NCI-H1930 (cell line): ENCODE measurements at places on chromosomes 3 and 15.

GRCh38 chr3:66110840-66111239 lies 72.1 kb upstream of the MAGI1 start:
- no peak for DNase-seq

DNA sequence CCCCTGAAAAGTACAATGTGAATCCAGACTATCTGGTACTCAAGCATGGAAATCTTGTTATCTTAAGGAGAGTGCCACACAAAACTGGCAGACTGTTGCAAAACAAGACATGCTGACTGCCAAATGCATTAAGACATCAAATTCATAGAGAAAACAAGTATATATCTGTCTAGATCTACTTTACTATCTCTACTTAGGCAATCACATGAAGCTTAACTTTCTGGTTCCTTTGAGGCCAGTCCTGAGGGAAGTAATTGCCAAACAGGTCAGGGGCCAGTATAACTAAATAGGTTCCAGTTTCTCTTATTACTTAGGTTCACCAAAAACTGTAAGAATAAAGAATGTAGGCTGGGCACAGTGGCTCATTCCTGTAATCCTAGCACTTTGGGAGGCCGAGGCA lies 15.9 kb upstream of the SLC4A7 start:
- DNase-seq = no peak

GRCh38 chr15:90031231-90031791 lies 30.2 kb downstream of the ZNF710 start:
- DNase-seq = no peak

GRCh38 chr15:52014616-52015015 lies 4.4 kb upstream of the MAPK6 start:
- DNase-seq = no peak

GRCh38 chr3:154588831-154589230 lies 158.8 kb upstream of the GPR149 start:
- no peak for DNase-seq

GRCh38 chr3:114496021-114496434 lies 202.2 kb downstream of the TIGIT start:
- no peak for DNase-seq

GRCh38 chr15:90864507-90864906 lies 3.9 kb upstream of the FURIN start:
- no peak for DNase-seq
